ENCODE measurements at places on chromosomes 4 and X.

GRCh38 chrX:98924511-98924910 is 1485.6 kb downstream of the PCDH19 start:
- no peak for DNase-seq

DNA sequence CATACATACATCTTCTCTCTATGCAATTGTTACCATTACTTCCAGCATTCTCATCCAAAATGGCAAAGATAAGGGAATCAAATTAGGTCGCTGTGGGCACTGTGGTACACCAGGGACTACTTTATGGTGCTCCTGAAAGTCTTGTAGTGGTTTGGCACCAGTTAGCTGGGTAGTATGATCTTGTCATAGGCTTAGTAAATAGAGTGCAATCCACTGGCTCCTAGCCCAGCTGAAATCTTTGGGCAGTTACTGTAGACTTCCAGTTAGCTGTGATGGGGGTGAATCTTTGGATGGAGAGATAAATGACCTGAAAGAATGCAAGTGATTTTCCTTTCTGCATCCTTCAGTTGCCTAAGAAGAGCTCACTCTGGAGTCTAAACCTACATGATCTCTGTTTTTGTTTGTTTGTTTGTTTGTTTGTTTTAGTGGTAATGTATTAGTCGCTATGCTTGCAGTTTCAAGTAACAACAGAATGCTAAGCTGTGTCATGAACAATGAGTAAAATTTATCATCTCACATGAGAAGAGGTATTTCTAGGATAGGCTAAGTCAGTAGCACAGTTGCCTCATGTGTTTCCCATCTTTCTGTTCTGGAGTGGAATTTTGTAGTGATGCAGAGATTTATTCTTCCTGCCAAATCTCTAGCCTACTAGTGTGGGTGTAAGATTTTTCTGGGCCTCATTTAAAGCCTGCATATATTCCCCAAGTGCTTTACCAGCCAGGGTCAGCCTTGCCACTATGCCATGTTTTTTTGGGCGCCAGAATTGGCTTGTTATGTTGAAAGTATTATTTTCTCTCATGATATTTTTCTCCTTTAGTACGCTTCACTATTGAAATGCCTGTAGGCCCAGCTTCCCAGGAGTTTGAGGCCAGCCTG is 24.2 kb downstream of the HERC3 start:
- peak; percentile 79 for DNase-seq

DNA sequence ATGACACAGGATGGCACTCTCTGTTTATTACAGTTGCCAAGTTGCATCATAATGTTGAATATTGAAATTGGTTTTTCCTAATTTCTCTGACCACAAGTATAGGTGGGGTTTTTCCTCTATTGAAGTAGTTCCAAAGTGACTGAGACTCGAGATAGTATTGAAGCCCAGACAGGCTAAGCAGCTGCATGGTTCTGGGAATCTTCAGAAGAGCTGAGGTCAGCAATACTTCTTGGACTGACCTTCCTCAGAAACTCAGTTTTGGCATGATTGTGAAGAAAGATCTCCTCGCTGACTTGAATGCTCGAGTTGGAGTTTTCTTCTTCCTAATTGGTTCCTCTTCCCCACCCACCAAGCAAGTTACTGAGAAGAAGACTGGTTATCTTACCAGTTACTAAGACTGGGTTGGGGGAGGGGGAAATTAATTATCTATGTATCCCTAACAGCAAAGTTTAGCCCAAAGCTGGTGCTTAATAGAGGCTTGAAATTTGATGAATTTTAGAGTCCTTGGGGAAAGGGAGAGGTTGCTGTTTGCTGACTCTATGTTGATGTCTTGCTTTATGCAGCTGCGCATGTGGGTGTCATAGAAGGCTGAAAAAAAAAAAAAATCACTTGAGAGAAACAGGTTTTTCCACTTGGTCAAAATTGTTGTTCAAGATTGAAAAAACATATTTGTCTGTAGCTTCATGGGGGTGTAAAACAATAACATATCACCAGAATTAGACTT is 91.1 kb downstream of the P2RY10 start:
- no peak for DNase-seq

GRCh38 chrX:150489359-150490015 is 78.9 kb upstream of the MTM1 start:
- DNase-seq: no peak

- DNase-seq: no peak
Observed at GRCh38 chr4:144801731-144802130, 155.8 kb downstream of the HHIP start.

GRCh38 chrX:27309406-27309805 is 153.7 kb downstream of the PPP4R3C start:
- DNase-seq: no peak

GRCh38 chrX:55356609-55357008 is 91.9 kb upstream of the PAGE3 start:
- no peak for DNase-seq

DNA sequence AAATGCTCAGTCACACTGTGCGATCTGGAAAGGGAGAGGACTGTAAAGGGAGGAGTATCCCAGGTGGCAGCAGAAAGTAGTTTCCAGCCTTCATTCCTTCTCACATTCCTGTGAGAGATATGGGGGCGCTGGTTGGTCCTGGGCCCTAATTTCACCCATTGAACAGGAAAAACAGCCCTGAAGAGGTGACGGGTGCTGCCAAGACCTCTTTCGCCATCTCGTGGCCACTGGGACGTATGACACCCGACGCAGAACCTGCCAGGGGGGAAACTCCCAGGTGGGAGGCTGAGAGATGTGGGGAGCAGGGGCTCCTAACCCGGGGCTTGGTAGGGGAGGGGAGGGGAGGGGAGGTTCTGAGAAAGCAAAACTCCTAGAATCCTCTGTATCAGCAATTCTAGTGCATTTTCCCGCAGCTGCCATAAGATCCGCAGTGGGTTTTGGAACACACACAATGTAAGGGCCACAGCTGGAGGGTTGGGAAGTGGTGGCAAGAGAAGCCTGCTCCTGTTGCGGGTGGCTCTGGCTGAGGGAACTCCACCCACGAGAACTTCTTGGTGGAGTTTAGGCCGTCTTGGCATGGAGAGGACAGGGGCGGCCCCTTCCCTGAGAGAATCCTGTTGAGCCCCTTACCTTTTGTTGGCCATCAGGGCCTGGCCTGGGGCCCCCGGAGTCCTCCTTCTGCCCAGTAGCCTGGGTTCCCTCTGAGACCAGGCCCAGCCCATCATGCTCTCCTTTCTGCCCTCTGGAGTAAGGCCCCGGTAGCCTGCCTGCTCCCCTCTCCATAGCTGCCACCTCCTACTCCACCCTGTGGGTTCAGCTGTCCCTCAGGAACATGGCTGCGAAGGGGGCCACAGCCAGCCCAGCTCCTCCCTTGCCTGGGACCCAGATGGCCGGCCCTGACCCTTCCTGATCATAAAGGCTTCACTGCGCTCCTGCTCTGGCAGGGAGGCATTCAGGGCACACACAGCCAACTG is 134.1 kb downstream of the OR13H1 start:
- DNase-seq: peak; percentile 68

DNA sequence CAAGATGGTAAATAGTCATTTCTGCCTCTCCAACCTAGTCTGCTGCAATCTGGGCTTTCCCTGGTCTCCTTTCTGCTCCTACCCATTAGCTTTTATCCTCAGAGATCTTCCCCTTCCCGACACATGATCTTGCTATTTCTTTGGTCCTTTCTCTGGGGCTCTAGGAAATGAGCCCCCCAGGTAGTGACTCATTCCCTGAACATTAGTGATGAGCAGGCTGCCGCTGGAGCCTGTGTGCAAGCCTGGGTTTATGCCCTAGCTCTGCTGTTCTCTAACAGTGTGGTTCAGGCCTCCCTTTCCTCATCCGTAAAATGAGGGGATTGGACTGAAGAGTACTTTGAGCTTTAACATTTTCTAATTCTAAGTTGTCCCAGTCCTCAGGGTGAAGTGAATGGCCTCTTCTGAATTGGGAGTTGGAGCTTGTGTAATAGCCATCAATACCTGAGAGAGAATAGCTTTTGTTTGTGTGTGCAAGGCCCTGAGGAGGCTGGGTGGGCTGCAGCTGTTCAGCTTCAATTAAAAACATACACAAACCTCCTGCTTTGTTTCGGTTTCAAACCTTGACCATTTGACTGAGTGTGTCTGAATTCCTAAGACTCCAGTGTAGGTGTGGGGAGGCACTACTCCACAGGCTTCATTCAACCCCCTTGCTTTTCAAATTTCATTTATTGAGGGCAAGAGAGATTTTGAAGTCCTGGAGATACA is 115.6 kb upstream of the SCML1 start:
- DNase-seq: no peak

DNA sequence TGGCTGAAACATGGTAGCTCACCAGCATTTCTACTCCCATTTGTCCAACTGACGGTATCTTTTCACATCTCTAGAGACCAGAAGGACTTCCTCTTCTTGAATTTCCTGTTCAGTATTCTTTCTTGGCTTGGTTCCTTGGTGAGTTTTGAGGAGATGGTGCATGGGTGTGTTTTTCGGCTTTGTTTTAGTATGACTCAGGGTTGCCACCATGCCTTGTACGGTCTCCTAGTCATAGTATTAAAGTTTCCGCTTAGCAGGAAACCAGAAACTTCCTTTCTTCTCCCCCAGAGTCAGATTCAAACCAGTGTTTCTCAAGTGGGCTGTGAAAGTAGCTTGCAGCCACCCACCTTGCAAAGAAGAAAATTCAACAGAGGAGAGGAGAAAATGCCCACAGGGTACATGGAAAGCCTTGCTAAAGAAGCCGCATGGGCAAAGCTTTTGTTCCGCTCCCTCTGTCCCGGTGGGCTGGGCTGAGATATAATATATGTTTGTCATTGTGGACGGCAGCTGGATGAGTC is 5.7 kb downstream of the CD99 start:
- peak; percentile 82 for DNase-seq

DNA sequence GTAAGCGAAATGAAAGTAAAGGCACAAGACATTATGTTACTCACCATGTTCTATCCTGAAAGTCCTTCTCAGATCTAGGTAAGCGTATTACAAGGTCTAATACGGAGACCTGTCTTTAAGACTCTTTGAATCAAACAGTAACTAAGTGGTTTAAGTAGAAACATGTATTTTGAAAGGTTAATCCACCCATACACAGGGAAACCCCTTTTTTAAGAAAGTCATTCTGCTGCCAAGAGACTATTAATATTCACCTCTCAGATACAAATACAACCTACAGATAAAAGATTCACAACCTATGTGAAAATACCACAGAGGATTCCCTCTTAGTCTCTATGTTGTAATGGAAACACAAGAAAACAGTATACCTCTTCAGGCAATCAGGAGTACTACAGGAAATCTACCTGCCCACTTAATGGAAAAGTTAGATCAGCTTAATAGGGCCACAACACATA is 63.2 kb upstream of the TNIP3 start:
- DNase-seq: no peak

GRCh38 chrX:134849390-134849789 is 141.4 kb upstream of the SMIM10 start:
- peak; percentile 11 for DNase-seq
